Activated CD4-positive, CD25-positive, alpha-beta regulatory T cell treated with anti-CD3 and anti-CD28 coated beads, Interleukin-2, amount 50 U/mL, for 72 hours (primary cell): ENCODE measurements at places on chromosomes 7 and 10.

- DNase-seq = no peak
These were observed 116.6 kb downstream of the SPAG6 start for GRCh38 chr10:22461891-22462290.

DNA sequence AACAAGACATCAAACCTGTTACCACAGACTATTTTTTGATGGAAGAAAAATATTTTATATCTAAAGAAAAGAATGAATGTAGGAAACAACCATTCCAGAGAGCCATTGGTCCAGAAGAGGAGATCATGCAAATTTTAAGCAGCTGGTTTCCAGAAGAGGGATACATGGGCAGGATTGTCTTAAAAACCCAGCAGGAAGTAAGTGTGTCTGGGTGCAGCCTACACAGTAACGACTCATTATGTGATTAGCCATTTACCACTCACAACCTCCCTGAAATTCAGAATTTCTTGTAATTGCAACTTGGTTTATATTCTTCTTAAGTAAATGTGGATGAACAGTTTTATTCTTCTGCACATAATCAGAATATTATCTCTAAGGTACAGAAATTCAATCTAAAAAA lies 46.2 kb downstream of the NOC3L start:
- DNase-seq = no peak

DNA sequence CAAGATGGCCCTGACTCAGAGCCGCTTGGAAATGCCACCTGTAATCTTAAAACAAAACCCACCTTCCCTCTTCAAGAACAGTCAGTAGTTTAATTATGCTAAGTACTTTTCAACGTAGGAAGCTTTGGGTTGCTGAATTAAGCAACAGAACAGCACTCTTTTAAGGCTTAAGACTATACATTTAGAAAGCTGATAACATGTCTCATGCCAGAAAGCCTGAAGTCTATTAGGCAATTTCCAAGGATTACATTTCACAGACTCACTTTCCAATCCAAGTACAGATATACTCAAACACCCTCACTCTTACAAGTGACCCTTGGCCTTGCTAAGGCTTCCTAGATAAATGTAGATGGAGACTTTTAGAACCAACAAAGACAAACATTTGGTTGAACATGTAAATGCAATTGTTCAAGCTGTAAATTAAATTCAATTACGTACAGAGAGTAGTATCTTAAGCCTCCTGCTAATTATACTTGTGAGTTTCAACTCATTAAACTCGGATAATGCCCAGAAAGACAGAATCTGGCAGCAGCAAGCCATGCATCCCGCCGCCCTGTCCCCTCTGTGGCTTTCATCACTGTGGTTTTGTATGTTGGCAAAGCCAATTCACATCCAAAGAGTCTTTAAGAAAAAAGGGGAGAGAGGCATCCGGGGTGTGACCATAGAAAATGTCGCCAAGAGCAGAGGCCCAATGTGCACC lies 283.1 kb upstream of the NRP1 start:
- DNase-seq = no peak

- DNase-seq = no peak
These were observed 214.8 kb downstream of the GLRX3 start for GRCh38 chr10:130350996-130351395.

DNA sequence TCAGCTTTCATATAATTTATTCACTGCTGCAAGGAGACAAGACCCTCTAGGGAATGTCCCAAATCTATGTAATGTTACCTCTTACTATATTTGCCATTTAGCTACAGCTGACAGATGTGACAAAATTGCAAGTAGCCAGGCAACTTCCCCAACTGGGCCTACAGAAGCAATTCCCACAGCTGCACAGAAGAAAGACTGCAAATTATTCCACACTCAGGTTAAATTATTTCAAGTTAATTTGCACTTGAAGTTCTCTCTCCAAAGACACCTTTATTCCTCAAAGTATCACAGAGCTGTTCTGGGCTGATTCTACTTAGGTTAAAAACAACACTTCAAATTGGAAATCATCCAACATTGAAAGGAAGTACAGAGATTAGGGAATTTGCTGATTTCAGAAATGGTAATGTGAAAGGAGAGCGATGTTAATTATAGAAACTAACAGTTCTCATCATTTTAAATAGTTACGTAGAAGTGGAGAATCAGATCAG lies 133.6 kb downstream of the THSD7A start:
- DNase-seq = no peak

DNA sequence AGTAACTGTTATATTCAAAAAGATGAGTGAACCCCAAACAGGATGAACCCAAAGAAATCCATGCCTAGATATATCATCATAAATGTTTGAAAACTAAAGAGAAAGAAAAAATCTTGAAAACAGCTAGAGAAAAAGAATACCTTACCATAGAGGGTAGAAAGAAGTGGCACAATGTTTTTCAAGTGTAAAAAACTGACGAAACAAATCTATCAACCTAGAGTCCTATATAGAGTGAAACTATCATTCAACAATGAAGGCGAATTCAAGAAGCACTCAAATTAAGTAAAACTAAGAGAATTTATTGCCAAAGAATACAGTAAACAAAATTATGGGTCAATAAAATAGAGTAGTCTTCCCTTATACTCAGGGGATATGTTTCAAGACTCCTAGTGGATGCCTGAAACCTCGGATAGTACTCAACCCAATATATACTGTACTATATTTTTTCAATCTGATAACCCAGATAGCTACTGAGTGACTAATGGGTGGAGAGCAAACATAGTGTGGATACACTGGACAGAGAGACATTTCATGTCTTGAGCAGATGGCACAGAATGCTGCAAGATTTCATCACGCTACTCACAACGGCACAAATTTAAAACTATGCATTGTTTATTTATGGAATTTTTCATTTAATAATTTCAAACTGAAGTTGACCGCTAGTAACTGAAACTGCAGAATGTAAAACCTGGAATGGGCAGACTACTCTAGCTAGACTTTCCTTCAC lies 52.6 kb upstream of the TMEM106B start:
- DNase-seq = no peak

DNA sequence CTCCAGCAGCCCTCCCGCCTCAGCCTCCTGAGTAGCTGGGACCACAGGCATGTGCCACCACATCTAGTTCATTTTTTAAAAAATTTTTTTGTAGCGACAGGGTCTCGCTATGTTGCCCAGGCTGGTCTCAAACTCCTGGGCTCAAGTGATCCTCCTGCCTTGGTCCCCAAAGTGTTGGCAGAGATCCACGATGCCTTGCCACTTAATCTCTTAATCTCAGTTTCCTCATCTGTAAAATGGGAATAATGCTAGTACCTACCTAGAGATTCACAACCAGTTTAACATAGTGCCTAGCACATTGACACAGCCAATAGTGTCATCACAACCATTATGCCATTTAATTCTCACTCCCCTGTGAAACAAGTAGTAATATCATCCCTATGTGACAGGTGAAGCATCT lies 4.8 kb upstream of the CPA4 start:
- no peak for DNase-seq

GRCh38 chr10:88195841-88196240 lies 332.4 kb downstream of the PTEN start:
- DNase-seq = no peak

GRCh38 chr10:71852355-71852937 lies 1.4 kb upstream of the PSAP start:
- no peak for DNase-seq

- no peak for DNase-seq
These were observed 191.3 kb upstream of the CDCA7L start for GRCh38 chr7:22137026-22137425.

GRCh38 chr7:11294965-11295364 lies 321.3 kb downstream of the PHF14 start:
- DNase-seq = no peak

DNA sequence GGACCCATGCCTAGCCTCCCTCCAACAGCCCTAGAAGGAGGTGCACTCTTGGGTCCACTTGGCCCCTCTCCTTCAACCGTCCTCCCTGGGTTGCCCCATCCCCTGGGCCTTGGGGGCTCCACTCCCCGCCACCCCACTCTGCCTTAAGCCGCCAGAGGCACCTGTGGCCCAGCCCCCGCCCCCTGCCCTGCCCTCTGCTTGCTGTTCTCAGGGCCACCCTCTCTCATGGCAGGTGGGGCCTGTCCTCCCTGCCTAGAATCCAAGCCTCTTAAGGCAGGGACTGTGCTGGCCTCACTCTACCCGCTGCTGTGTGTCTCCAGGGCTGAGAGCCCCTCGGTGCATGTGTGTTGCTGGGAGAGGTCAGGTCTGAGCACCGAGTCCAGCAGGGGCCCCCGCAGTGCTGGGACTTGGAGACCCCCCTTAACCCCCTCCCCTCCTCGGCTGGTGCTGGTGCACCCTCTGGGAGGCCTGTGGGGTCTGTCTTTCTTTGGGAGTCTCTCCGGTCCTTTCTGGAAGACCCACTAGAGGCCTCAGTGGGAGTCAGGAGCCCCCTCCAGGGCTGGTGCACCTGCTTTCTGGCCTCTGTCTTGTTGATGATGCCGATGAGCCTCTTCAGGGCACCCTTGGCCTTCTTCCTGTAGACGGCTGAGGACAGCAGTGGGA lies 43.8 kb downstream of the CFAP46 start:
- DNase-seq = no peak

DNA sequence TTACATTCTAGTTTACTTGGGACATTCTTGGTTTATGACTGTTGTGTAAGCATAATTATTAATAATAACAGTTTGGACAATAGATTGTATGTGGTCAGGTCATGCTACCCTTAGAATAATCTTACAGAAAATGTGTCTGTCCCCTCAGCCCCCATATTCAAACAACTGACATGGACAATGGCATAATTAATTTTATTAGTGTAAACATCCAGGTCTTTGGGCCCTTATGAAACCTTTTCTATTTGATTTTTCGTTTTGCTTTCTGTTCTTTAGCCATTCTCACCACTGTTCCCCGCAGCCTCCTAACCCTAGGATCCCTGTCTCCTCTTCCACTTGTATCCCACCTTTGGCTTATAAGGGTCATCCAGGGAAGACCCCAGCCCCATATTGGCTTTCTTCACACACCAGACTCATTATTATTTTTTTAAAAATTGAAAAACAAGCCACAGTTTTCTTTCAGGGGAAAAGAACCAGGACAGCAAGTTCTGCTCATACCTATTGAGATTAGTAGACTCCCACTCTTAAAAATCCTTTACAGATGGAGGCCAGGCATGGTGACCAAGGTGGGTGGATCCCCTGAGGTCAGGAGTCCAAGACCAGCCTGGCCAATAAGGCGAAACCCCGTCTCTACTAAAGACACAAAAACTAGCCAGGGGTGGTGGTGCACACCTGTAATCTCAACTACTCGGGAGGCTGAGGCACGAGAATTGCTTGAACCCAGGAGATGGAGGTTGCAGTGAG lies 11.5 kb downstream of the VIM start:
- DNase-seq = no peak

- DNase-seq = no peak
These were observed 34.6 kb downstream of the VWDE start for GRCh38 chr7:12369072-12369471.

DNA sequence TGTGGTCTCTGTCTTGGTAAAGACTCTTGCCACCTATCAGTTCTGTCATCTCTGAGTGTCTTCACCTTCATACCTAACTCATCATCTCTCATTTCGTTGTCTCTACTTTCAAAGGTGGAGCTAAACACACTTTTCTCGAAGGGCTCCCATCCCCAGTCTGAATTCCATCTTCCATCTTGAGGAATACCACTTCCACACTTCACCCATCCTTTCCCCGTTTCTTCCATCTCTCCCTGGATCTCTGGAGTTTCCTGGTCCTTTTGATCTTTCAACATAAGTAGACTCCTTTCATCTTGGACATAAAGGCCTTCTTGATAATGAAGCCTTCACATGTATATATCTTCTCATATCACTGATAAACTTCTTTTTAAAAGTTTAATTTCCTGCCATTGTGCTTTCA lies 120.8 kb upstream of the NOBOX start:
- no peak for DNase-seq

DNA sequence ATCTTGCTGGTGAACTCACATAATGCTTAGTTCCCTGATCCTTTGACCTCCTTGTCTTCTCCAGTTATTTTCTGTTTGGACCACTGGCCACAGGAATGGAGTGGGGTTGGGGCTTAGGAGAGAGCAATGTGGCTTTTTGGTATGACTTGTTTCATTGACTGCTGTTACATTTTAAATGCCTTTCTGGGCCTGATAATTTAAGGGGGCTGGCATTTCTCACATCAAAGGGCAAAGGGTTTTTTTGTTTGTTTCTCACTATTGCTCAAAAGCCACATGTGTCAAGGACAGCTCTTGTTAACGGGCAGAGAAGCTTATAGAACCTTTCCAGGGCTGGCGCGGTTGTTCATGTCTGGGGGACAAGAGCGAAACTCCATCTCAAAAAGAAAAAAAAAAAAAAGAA lies 161.2 kb upstream of the TNRC18 start:
- no peak for DNase-seq

- DNase-seq = no peak
These were observed 23.4 kb downstream of the ATOH7 start for GRCh38 chr10:68208424-68209042.

GRCh38 chr10:109984013-109984412 lies 23.8 kb upstream of the ADD3 start:
- DNase-seq = no peak

DNA sequence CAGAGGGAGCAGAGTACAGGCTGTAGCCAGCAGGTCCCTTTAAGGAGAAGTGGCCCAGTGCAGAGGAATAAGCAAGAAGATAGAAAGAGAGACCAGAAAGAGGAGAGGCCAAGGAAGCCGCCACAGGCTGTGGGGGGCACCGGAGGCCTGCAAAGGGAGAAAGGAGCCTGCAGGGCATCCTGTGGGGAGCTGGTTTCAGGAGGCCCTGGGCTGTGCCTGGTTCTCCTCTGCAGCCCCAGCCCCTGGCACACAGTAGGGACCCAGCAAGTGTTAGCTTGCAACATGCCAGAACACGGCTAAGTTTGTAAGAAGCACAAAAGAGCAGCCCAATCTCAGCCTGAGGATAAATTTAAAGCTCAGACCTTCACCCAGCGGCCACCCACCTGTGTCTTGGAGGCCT lies 12.3 kb upstream of the C10orf71 start:
- DNase-seq = no peak

DNA sequence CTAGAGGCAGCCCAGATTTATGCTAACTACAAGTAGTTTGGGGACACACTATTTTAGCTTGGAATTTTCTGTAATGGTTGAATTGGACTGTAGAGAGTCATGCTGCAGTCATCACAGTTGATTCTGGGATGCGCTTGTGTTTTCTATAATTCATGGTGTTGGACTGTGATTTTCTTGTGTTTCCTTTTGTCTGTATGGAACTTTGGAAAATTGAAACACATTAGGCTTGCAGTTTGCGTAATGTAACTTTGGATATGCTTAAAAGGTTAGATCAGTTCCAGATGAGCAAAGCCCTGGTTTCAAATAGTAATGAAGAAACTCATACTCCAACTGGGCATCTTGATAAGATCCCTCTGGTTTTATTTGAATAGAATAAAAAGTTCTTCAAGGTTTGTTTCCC lies 502.2 kb downstream of the ARL4A start:
- no peak for DNase-seq
